ENCODE measurements at places on chromosomes 13 and 19.
A peak's percentile ranks its signal among the peaks of the same experiment; 100 is the strongest.

GRCh38 chr19:53086949-53087348 is 16.3 kb downstream of the ZNF160 start:
- no peak for DNase-seq

- DNase-seq = no peak
Observed at GRCh38 chr19:40576151-40576584, 505 bp upstream of the SHKBP1 start.

GRCh38 chr19:3479834-3480215 is 500 bp downstream of the SMIM24 start:
- no peak for DNase-seq

DNA sequence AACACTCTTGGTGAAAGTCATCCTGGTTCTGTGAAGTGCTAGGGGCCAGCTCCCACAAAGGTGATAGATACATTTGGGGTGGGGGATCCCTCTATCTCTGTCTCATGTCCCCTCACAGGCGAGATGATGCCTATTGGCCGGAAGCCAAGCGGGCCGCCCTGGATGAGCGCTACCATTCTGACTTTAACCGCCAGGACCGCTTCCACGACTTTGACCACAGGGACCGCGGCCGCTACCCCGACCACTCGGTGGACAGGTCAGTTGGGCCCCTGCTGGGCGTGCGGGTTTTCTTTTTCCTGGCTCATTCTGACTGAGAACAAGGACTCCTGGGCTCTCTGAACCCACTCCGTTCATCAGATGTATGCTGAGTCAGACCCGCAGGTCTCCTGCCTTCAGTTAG is 16.4 kb downstream of the MICOS13 start:
- no peak for DNase-seq

DNA sequence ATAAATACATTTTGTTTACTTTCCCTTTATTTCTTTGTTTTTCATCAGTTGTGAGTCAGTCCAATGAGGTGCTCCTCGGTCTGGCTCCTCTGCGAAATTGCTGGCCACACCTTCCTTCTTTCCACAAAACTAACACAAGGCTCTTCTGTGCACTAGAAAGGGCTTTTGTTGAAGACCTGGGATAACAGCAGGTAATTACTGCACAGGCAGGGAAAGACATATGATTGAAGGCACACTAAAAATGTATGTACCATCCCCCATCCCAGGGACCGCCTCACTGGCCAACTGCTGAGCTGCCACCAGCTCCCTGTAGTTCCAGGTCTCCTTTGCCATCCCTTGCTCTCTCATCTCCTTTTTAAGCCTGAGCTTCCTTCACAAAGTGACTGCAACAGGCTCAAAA is 180.5 kb downstream of the EFNB2 start:
- no peak for DNase-seq

- DNase-seq = no peak
Observed at GRCh38 chr19:55667958-55668357, 7.1 kb upstream of the EPN1 start.

- no peak for DNase-seq
Observed at GRCh38 chr19:8302357-8302691, 5.8 kb downstream of the CD320 start.

DNA sequence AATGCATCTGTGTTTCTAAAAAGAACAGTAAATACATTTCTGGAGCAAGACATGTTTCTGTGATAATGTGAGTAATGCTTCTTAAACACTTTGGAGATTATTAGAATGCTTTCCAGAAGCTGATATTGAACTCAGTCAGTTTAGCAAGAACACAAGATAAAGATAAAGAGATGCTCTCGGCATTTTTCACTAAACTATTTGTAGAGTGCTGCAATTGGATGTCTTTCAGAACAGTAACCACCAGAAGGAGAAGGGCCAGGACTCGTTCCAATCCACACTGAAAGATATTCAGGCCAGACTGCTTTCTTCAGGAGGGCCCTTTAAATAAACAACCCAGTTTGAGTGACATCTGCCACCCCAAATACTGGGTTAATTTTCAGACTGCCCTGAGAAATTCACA is 456.0 kb downstream of the TBC1D4 start:
- DNase-seq = peak; percentile 5

DNA sequence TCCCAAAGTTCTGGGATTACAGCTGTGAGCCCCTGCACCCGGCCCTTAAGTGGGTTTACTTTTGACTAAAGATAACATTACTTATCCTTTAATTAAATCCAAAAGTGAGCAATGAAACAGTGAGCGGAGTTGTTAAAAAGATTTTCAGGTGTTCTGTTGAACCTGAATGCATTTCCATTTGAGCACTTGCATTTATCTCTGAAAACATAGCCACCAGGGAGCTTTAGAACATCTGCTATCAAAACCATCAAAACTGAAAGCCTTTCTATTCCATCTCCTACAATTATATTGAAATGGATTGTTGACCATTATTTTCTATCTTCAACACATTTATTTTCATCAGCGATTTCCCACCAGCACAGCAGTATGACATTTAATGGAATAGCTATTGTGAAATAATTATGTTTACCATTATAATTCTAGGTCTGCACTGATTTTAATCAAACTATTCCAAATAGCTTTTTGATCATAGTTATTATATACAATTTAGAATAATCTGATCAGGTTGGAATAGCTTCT is 269.0 kb downstream of the FGF14 start:
- no peak for DNase-seq

DNA sequence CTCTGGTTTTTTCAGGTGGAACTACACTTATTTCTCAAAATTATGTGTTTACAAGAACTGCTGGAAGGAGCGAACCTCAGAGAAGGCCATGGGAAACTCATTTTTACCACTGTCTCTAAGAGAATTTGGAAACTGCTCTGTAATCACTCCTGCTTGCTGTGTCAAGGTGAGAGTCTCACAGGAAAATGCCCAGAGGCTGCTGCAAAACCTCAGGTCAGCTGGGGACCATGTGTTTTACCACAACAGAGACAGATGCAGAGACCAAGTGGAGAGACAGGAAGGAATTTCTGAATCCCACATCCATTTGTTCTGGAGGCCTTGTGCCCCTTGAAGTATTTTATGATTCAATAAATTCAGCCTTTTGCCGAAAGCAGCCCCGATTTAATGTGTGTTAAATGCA is 743.8 kb upstream of the SLC10A2 start:
- no peak for DNase-seq

GRCh38 chr13:46182491-46182877 is 507 bp upstream of the LCP1 start:
- DNase-seq = no peak
